Cardiac fibroblast (primary cell): ENCODE measurements at places on chromosomes 3 and 15.

- DNase-seq, result peak; percentile 13
Observed at GRCh38 chr3:136473716-136474326, 223.7 kb downstream of the PCCB start.

GRCh38 chr15:75148280-75148679 is 53.4 kb upstream of the C15orf39 start:
- DNase-seq, result no peak

DNA sequence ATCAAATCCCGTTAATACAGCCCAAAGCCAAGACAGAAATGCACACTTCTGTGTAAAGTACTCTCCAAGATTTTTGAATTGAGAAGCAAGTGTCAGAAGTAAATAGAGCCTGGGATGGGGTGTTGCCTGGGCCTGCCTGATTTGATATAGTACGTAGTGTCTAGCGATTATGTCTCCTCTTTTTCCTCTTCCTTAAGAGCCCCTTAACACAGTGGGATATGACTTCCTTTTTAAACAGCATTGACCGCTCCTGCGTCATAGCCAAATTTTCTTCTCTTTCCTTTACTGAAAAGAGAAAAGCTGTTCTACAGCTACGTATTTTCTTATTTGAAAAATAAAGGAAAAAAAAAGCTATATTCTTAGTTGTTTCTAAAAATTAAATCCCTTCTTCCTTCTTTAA is 97.7 kb downstream of the PLCL2 start:
- DNase-seq, result no peak

- no peak for DNase-seq
Observed at GRCh38 chr3:77898621-77899020, 858.7 kb downstream of the ROBO2 start.

DNA sequence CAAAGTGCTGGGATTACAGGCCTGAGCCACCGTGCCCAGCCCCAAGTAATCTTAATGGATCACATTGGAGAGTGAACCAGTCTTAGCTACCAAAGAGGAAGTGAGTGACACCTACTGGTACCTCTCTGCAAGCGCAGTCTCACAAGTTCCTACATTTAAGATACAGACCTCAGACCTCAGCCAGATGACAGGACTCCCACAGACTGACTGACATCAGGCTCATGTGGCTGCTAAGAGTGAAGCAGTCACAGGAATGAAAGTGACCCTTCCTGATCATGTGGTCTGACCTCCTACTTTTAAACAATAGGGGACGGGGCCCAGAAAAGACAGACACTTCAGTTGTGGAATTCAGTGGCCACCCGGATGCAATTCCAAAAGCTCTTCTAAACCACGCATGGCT is 36.3 kb upstream of the GNB5 start:
- DNase-seq, result peak; percentile 90

DNA sequence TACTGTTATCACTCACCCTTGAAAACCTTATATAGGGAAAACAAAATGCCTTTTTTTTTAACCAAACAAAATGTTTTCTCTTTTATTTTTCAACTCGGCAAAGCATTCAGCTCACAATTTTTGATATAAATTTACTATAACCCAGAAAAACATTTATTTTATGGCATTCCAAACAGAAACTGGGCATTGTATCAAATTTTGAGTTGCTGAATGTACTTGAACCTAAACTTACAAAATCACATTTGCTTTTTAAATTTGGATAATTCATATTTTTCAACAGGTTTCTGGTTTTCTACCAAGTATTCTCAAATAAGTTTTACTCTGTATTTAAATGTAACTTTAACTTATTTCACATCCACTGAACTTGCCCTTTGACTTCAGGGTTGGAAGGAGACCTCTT is 405.6 kb downstream of the GRM7 start:
- no peak for DNase-seq

GRCh38 chr3:16121391-16121790 is 53.1 kb upstream of the GALNT15 start:
- DNase-seq, result no peak

DNA sequence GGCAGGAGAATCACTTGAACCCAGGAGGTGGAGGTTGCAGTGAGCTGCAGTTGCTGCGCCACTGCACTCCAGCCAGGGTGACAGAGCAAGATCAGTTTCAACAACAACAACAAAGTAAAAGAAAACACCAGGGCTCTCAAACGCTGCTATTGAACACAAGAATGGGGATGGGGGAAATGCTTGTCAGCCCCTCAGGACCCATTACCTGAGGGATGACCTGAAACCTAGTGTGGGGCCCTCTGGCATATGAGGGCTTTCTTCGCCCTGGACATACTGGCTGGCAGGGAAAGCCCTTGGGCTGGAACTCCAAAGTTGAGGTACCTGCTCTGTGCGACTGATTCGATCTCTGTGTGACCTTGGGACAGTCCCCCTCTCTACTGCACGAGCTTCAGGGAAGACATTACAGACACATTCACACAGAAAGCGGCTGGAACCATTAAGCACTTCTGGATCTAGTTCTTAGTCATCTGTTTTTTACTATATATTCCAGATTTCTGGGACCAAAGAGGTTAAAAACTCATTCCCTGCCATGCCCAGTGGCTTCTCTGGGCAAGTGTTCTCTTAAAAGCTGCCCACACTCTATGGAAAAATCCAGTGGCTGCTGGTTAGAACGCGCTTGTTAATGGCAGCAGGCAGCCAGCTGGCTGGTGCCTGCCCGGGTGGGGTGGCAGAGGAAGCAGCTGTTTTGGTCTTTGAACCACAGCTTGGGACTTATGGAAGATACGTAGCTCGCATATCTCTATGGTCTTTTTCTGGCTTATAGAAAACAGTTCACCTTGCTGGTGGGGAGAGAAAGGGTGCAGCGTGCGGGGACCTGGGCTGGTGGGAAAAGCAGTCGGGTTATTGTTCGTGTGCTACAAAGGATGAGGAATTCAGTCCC is 57.2 kb downstream of the ATP1B3 start:
- no peak for DNase-seq

- DNase-seq, result no peak
Observed at GRCh38 chr3:38143511-38143910, 5.0 kb downstream of the MYD88 start.

DNA sequence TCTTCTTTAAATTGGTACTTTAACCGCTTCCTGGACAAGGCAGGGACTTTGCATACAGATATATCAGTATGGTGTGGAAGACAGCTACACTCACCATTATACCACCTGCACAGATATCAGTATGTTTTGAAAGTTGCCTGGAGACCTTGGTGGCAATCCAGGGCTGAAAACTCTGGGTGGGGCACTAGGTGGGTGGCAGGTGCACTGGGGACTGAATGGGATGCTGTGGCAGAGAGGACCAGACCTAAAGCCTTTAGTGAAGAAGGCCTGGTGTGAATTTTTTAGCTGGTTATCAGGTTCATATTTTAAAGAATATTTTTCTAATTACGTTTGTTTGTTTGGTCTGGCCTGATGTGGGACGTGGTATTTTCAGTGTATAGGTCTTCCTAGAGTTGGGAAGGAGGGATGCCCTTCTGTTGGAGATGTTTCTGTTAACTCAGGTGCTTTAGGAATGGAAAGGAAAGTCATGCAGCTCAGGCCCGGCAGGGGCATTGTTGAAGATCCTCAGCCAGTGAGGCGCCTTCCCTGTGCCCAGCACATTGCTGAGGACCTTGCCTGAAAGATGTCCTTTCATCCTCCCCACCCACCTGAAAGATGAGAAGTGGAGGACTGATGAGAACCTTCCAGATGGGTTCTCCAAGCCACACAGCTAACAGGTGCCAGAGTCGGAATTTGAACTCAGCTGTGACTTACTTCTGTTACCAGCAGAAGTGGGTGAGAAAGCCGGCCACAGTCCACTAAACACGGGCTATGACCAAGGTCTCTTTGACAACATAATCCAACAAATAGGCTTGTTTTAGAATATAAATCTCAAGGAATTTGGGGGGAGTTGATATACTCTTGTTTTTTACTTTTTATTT is 77.3 kb downstream of the APBA2 start:
- no peak for DNase-seq

DNA sequence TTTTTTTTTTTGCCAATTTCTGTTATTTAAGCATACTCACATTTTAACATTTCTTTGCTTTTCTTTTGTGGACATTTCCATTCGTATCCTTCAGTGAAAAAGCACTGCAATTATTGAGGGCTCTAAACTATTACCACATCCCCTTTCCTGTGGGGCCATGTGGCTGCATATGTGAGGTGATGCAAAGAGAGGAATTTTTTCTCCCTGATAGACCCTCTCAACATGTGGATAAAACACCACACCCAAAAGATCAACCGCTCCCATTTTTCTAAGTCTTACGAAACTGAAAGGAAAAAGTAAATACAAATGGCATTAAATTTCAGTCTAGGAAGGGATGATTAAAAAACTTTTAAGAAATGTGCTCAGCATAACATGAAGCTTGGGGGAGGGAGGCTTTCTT is 68.8 kb downstream of the DNAJC13 start:
- DNase-seq, result peak; percentile 25

GRCh38 chr15:56410721-56411120 is 45.5 kb downstream of the TEX9 start:
- no peak for DNase-seq

DNA sequence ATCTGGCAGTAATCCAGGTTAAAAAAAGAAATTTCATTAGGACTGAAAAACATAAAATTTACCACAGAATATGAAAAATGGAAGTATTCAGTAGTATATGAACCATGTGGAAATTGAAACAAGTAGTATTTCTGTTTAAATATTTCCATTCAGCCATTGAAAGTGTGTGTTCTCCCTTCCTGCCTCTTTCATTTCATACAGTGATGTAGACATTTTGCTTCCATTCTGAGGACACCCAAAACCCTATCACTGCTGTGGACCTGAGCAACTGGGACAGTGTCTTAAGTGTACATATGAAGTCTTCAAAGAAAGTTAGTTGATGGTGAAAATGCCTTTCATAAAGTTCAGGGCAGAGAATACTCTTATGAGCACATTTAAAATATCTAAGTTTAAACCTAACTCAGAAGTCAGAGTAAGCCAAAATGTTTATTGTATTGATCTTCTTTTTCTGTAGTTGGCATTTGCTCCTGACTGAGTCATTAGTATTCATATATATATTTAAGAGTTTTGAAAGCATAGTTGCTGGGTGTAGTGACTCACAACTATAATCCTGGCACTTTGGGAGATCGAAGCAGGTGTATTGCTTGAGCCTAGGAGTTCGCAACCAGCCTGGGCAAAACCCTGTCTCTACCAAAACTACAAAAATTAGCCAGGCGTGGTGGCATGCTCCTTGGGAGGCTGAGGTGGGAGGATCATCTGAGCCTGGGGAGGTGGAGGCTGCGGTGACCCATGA is 198.8 kb downstream of the KLHL25 start:
- DNase-seq, result peak; percentile 17

GRCh38 chr15:86855307-86856291 is 775.9 kb downstream of the AGBL1 start:
- no peak for DNase-seq

DNA sequence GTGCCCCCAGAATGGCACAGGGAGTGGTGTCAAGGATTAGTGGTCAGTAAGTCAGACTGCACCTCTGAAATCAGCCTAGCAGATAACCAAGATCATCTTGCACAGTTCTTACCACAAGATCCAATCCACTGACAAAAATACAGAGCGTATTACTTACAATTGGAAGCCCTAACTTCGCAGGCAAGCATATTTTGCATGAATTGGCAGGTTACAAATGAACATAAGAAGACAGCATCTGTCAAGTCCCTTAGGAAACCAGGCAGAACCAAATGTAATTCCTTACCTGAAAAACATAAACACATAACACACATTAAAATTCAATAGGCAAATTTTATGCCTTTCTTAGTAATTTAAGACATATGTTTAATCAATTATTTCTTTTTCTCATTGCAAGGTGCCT is 293.4 kb downstream of the MAGI1 start:
- no peak for DNase-seq

GRCh38 chr3:180048840-180049239 is 12.1 kb upstream of the PEX5L start:
- peak; percentile 0 for DNase-seq

DNA sequence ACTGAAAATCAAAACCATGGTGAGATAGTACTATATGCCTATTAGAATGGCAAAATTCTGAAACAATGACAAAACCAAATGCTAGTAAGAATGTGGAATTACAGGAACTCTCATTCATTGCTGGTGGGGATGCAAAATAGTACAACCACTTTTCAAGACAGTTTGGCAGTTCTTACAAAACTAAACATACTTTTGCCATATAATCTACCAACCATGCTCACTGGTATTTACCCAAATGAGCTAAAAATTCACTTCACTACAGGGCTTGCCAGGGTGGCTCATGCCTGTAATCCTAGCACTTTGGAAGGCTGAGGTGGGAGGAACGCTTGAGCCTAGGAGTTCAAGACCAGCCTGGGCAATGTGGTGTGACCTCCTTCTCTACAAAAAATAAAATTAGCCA is 40.0 kb downstream of the MYO9A start:
- no peak for DNase-seq

DNA sequence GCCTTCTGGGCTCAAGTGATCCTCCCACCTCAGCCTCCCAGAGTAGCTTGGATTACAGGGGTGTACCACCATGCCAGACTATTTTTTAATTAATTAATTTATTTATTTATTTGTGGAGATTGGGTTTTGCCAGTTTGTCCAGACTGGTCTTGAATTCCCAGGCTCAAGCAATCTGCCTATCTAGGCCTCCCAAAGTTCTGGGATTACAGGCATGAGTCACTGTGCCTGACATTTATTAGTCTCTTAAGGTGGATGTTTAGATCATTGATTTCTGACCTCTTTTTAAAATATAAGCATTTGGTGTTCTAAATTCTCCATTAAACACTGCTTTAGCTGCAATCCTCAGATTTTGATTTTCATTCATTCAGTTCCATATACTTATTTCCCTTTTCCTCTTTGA is 15.6 kb downstream of the FBXW12 start:
- DNase-seq, result no peak

- peak; percentile 78 for DNase-seq
Observed at GRCh38 chr15:24954783-24955530, at the start of the genes SNRPN and SNURF. SNRPN (plus strand) TSS chr15:24954987; CDS start chr15:24974454, 19,467 bp downstream. SNURF (plus strand) TSS chr15:24954987; CDS start chr15:24955049, 62 bp downstream.

DNA sequence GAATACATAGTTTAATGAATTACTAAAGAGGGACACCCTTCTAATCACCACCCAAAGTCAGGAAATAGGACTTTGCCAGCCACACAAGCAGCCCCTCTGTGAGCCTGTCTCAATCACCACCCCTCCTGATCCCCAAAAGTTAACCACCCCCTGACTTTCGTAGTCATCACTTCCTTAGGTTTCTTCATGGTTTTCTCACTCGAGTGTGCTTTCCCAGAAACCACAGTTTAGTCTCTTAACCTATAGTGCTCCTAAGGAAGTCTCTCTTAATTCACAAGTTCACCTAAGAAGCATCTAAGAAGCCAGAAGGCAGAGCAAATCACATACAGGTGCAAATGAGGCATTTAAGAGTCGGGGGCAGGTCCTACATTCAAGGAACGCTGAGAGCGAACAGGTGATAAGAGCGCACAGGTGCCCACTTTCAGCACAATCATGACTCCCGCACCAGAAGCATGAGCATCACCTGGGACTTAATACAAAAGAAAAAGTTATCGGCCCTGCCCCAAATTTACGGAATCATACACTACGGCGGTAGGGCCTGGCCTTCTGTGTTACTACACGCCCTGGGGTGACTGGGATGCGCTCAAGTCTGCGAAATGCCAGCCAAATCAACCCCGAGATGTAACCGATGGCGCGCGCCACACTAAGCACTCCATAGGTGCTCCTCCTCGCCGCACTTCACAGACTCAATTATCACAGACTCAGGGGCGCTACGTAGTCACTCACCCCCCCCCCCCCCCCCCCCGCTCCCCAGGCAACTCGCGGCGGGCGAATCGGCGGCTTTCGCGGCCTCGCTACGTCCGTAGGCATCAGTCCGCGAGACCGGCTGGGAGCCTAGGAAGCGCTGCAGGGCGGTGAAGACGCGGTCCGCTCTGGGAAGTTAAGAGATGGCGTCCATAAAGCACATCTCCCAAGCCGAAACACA is 815 bp downstream of the ULK4 start:
- peak; percentile 75 for DNase-seq
